Upper lobe of left lung (tissue), 6 donors: ENCODE measurements at places on chromosomes 3 and 15. TPM values are rescaled to one million over a fixed set of nuclear protein-coding genes. Genes with fewer than 3 reads are reported as not detected.

GRCh38 chr3:3074551-3075257, 35.5 kb downstream of the IL5RA start:
- DNase-seq: no peak

GRCh38 chr3:14423197-14423743, 20.9 kb downstream of the SLC6A6 start:
- no peak for DNase-seq

RAB6B gene
- total RNA-seq: 6.3 TPM

DNA sequence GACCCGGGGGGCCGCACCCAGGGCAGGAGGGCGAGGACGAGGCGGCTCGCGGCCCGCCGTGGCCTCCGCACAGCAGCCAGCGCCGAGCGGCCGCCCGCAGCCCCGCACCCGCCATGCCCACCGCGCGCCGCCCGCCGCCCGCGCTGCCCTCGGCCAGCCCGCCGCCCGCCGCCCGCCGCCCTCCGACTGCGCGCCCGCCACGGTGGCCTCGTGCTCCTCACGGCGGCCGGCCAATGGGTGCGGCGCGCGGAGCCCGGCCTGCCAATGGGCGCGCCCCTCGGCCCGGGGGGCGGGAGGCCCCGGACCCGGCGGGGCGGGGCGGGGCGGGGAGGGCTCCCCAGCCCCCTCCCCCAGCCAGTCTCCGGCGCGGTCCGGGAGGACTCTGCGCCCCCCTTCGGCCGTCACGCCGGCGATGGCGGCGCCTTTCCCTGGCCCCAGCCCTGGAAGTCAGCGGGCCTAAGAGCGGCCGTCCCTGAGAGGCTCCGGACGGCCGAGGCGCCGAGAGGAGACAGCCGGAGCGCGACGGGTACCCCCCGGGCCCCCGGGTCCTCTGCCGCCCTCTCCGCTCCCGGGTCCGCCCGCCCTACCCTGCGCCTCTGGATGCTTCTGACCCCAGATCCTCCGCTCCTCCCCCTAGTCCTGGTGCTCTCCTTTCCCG, at the start of gene NT5DC2:
Gene NT5DC2 (minus strand): TSS at position 235 of the 658 bp plus-strand sequence. CDS start 120 bp downstream, at position 115.
- peak; percentile 80 for DNase-seq

GRCh38 chr3:126202680-126203079, 22.3 kb upstream of the ALDH1L1 start:
- peak; percentile 5 for DNase-seq

DNA sequence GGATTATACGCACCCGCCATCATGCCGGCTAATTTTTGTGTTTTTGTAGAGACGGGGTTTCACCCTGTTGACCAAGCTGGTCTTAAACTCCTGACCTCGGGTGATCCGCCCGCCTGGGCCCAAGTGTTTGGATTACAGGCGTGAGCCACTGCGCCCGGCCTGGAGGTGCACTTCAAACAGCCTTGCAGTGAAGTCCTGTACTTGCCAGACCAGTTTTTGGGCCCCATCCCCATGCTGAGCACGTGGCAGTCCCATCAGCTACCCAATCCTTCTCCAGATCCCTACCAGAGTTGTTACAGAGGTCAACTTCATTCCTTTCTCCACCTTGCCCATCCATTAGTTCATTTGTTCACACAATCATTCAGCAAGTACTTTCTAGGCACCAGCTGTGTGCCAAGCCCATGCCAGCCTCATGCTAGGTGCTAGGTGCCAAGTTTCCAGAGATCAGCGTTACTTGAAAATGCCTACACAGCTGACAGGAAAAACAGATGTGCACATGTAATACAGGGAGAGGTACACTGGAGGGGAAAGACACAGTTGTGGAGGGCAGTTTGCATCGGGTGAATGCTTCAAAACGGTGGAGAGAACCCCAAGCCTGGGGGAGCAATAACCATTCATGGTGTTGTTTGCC, 2.2 kb downstream of the DNAH1 start:
- DNase-seq: peak; percentile 77
